Brain pericyte (primary cell): ENCODE measurements at places on chromosomes 2 and 18.

GRCh38 chr2:10283106-10284062, 19.3 kb upstream of the HPCAL1 start:
- DNase-seq = no peak

GRCh38 chr2:140604788-140605187, 1526.0 kb downstream of the LRP1B start:
- DNase-seq = no peak

DNA sequence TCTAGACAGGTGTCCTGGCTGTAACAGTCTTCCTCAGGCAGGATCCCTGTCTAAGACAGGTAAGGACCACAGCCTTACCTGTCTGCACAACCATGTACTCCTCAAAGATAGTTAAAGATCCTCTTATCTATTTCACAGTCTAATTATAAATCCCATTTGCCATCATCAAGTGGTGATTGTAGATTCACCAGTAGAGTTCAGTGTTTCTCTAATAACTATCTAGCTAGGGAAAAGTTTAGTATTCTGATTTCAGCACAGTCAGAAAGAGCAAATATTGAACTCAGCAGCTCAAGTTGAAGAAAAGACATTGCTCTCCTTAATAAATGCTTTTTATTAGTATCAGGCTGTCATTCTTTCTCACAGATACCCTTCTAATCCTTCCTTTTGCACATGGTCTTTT, 1305.5 kb upstream of the NXPH2 start:
- DNase-seq = no peak

- DNase-seq = no peak
These were observed 69.0 kb downstream of the IL1R2 start for GRCh38 chr2:102060792-102061191.

- no peak for DNase-seq
These were observed 32.4 kb upstream of the EML4 start for GRCh38 chr2:42136782-42137124.

DNA sequence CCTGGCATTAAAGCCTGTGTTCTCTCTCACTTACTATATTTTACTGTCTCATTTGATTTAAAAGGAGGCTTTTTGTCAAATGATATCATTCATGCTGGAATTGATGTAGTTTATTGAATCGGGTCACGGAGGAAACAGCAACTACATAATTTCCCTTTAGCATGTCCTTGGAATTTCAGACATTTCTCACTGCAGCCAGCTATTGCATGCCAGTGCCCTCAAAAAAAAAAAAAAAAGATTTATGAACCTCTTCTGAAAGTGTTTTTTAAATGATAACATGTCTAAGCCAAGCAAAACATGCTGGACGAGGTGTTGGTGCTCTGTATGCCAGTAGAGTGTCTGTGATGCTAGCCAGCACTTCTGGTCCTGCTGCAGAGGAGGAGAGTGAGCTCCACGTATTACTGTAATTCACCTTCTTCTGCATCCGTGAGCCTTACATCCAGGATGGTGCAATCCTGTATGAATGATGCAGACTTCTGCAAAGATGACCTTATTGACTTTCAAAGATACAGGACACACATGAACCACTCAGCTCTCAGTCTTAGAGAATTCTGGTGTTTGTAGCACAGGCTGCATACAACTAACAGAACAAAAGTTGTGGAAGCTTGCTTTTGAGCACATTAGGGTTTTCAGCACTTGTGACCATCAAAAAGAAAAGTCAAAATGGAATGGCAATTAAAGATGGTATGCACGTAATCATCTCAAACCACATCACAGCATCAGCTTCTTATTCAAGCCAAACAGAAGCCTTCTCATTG, 31.1 kb downstream of the UGP2 start:
- no peak for DNase-seq

GRCh38 chr2:16755442-16755841, 89.8 kb upstream of the CYRIA start:
- DNase-seq = no peak

GRCh38 chr2:26629751-26630150, 11.4 kb downstream of the CIB4 start:
- no peak for DNase-seq

- DNase-seq = no peak
These were observed 271.1 kb downstream of the PRKCE start for GRCh38 chr2:45922577-45922988.

DNA sequence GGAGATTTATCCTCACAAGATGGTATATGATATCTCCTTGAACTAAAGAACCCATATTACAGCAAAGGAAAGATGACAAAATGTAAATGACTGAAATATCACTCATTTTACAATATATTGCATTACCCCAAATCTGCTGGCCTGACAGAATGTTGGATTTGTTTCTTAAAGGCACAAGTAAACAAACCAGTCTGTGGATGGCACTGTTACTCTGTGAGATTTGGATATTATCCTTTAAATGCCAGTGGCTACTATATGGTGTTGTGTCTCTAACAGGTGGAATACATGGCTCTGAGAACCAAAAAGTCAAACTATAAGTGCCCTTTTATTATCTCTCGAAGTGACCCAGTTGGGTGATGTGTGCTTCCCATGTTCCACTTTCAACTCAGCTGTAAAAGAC, 125.7 kb downstream of the PDE1A start:
- no peak for DNase-seq

DNA sequence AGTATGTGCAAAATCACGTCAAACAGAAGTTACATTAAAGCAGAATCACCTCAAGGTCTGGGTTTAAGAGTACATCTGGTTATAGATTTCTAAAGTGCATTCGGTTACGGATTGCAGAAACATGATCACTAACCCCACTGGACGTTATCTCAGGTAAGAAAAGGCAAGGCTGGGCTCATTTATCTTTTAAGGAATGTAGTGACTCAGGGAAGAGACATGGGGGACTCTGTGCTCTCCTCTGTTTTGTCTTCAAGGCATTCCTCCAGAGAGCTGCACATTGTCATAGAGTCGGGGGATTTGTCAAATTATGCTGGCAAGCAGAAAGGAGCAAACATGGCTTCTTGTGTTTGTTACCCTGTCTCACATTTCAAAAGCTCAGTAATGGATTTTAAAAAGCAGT, 14.3 kb downstream of the WDSUB1 start:
- DNase-seq = no peak

DNA sequence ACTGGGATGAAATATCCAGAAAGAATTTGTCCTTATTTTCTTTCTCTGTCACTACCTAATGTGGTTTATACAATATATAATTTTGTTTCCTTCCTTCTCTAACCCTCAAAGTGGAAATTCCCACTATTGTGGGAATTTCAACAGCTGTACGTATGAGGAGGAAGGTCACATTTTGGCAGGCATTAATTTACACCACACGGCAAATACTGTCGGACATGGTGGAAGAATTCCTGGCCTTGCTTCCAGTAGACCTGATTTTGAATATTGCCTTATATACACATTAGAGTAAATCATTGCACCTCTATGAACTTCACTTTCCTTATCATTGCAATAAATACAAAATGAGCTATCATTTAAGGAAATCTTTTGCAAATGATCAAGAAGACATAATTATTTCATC, 358.1 kb upstream of the ETAA1 start:
- no peak for DNase-seq

DNA sequence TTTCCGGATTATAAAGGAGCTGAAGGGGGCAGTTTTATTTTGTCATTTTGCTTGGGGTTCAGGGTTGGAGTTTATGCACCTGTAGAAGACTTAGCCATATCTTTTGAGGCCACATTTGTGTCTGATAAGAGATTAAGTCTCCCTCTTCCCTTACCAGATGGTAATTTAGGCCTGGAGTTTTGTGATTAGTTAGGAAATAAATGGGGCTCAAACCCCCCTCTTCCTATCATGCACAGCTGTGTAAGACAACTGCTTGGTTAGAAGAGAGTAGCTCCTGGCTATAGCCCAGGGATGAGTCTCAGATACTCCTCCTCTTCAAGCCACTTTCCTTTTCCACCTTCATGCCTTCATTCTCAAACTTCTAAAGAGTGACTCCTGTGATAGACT, 802 bp upstream of the SAP130 start:
- no peak for DNase-seq

- no peak for DNase-seq
These were observed 36.6 kb downstream of the RPL31 start for GRCh38 chr2:101038455-101039255.

DNA sequence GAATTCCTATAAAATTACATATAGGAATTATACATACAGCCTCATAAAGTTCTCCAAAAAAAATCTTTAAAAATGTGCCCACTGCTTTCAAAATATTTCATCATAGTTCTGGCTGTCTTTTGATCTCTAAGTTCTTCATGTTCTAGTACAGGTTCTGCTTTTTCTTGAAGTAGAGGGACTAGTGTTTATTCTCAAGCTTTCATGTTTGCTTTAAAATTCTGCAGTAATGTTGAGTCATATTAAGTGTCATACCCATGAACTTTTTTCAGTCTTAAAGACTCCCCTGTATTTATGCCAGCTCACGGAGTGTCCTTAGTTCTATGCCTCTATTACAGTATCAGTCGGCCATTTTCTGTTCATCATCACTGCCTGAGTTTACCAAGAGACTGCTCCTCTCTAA, 54.8 kb upstream of the CCDC141 start:
- no peak for DNase-seq

GRCh38 chr2:212863185-212863588, 288.2 kb downstream of the IKZF2 start:
- no peak for DNase-seq

DNA sequence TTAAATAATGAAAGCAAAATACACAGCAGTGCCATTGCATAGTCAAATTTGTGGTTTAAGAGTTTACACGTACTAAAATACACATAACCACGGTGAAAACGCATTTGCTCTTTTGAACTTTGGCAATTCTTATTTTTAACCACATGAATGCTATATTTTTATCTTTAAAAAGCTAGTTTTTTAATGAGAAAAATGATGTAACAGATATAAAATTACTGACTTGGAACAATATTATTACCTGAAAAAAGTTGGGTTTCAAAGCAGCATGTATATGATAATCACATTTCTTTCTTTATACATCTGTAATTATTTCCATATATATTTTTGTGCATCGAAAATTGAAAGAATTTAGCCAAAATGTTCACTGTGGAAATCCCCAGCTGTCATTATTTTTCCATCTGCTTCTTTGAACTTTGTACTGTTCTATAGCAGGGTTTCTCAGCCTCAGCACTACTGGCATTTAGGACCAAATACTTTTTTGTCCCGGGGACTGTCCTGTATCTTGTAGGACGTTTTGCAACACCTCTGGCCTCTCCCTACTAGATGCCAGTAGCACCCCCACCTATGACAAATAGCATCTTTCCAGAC, 75.9 kb upstream of the CAB39 start:
- DNase-seq = no peak

DNA sequence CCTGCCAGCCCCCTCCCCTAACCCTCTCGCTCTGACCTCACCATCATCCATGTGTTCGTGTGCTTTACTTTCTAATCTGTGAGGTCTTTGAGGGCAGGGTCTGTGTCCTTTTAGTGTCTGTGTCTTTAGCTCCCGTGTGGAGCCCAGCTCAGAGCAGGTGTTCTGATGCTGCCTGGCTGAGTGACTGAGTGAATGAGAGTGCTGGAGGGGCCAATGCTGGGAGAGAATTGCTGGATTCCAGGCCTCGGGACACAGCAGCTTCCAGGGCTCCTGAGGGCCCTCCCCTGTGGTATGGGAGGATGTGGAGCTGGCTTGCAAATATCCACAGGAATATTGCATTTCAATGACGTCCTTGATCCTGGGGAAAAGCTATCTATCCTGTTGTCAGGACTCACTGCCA, 160.6 kb downstream of the ANKRD30B start:
- no peak for DNase-seq

- DNase-seq = no peak
These were observed 7.3 kb downstream of the COQ10B start for GRCh38 chr2:197460649-197461048.

GRCh38 chr2:65434592-65435241, 2.3 kb upstream of the SPRED2 start:
- no peak for DNase-seq

GRCh38 chr2:142525720-142526119, 351.7 kb upstream of the KYNU start:
- no peak for DNase-seq

DNA sequence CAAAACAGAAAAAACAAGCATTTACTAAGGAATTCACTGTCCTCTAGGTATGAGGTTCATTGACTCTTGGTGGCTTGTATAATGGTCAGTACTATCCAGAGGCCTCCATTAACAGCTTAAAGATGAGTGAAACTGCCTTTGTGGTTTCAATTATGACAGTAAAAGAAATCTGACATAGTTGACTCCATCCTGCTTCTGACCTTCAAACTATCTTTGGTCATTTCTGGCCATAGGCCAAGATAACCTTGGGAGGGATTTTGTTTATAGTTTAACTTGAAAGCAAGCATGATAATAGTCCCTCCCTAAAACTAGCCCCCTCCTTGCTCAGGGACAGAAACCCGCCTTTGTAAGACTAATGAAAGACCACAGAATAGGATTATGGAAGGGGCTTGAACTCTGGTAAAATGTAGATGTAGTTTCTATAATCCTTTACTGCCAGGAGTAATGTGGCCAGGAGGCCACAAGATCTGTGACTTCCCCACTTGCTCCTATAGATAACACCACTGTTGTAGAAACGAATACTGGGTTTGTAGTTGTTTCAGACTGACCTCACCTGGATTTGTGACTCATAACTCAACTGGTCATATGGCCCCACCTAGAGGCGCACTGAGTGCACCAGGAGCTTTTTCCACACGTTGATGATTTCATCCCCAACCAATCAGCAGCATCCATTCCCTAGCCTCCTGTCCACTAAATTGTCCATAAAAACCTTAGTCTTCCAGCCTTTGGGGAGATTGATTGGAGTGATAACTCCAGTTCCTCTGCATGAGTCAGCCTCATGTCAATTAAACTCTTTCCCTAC, 8.6 kb upstream of the PLEKHM3 start:
- DNase-seq = no peak

DNA sequence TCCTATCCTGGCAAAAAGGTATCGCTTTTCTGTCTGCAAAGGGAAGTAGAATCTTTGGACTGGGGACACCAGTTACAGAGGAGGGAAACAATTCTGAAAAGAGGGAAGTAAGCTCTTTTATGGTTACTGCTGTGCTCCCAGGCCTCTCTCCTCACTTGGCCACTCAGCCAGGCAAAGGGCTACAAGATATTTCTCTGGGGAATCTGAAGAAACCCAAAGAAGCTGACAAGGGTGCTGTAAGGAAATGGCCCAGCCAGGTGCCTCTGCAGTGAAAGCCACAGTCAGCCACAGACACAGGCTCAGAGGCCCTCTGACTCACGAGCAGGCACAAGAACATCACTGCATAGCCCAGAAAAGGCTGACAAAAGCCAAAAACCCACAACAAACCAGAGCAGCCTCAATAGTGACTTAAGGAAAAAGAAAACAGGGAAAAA, 5.8 kb downstream of the HDLBP start:
- no peak for DNase-seq
